ENCODE measurements at places on chromosomes 5 and 9. TPM values are rescaled to one million over a fixed set of nuclear protein-coding genes. Genes with fewer than 3 reads are reported as not detected.

DNA sequence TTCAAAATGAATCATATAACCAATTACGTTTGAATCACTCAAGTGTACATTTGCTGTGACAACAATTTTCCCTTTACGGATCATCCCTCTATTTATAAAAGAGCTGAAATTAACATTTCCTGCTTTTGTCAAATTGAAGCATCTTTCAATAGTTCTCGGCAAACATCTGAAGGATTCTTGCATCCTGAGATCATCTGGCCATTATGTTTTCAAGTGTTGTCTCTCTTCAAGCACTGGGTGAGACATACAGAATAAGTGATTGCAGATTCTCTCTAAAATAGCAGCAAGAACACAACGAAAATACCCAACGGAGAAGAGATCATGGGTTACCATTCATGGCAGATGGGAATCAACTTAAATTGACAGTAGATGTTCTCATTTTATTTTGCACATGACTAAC, 283.4 kb upstream of the GRAMD2B start:
- no peak for DNase-seq

The IFNA14 gene
- total RNA-seq = not detected

The DNAJA1 gene
- total RNA-seq = 113 TPM

DNA sequence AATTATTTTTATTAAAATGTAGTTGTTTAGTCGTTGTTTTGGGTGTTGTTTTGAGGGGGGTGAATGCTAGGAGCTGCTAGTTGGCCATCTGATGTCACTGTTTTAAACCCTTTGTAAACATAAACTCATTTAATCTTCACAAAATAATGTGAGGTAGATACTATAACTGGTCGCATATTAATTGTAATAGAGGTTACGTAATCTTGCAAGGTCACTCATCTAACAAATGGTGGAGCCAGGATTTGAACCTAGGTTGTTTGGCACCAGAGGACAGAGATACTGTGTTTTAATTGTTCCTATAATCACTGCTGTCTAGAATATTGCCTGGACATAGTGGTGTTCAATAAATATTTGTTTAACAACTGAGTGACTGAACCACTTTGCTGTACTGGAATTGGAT, 54.4 kb downstream of the LRRTM2 start:
- DNase-seq = no peak

The WASHC1 gene
- total RNA-seq = 5.3 TPM

GRCh38 chr9:88826181-88826580, 165.1 kb upstream of the S1PR3 start:
- no peak for DNase-seq

GRCh38 chr9:107363516-107364152, 80.6 kb downstream of the RAD23B start:
- no peak for DNase-seq

DNA sequence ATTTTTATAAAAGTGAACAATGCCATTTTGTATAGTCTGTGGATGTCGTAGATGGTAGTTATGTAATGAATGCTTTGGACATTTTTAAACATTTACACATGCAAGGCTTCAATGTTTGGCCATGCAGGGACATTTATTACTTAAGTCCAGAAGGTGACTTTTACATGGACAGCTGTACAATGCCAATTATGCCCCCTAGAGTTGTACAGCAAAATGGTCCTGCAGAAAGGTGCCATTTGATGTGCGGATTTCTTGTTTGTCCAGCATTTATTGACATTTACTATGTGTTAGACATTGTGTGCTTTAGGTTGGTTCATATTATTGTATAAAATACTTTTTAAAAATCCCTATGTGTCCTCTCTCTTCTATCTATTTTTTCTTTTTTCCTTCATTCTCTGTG, 22.5 kb upstream of the COMMD10 start:
- no peak for DNase-seq

The SIT1 gene
- not detected for total RNA-seq

GRCh38 chr9:116362493-116362892, 208.9 kb downstream of the PAPPA start:
- DNase-seq = no peak

DNA sequence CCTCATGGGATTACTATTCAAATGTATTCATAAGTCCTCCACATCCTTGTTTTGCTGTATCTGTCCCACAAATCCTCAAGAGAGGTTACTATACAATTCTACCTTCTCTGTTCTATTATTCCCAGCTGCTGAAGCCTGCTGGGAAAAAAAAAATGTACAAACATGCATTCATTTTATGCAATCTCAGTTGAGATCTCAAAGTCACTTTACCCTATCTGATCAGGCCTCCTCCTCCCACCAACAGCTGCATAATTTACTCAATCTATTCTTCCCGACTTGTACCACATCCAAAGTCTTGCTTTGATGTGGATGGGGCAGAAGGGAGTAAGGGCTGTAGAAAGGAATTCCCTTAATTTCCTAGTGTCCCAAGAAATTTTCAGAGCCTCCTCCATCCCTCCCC, 28.6 kb downstream of the PSIP1 start:
- no peak for DNase-seq

The MYORG gene
- total RNA-seq = 5.7 TPM

GRCh38 chr9:112841261-112841660, 49.4 kb downstream of the SLC46A2 start:
- DNase-seq = no peak

- no peak for DNase-seq
Measured at GRCh38 chr9:26779062-26779461, 113.5 kb downstream of the CAAP1 start.

GRCh38 chr9:98522487-98522886, 186.2 kb downstream of the GABBR2 start:
- DNase-seq = no peak

GRCh38 chr5:153080940-153081339, 409.5 kb upstream of the GRIA1 start:
- no peak for DNase-seq

- no peak for DNase-seq
Measured at GRCh38 chr5:28850320-28850921, 1812.0 kb upstream of the CDH9 start.

DNA sequence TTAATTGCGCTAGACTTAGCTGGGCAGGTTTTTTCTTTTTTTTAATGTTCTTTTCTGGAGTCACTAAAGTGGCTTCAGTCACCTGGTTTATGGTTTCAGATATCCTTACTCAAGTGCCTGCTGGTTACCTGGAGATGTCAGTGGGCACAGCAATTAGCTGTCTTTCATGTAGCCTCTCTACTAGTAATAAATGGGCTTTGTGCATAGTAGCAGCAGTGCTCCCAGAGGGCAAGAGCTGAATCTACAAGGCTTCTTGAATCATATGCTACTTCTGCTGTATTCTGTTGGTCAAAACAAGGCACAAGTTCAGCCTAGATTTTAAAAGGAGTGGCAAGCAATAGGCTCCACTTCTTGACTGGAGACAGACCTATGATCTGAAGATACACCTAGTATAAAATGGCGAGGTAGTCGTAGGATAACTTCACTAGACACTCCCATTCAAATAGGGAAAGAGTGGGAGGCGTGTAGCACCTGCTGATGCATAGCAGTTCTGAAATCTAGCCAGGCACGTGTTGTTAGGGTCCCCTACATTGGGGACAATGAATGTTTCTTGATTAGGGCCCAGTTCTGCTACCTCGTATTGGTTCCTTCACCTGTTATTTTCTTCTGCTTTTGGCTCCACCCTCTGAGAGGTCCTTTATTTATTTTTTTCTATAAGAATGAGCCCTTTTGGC, 7.0 kb downstream of the SCAMP1 start:
- no peak for DNase-seq

The NUTM2G gene
- total RNA-seq = not detected

The TNFSF8 gene
- total RNA-seq = not detected

DNA sequence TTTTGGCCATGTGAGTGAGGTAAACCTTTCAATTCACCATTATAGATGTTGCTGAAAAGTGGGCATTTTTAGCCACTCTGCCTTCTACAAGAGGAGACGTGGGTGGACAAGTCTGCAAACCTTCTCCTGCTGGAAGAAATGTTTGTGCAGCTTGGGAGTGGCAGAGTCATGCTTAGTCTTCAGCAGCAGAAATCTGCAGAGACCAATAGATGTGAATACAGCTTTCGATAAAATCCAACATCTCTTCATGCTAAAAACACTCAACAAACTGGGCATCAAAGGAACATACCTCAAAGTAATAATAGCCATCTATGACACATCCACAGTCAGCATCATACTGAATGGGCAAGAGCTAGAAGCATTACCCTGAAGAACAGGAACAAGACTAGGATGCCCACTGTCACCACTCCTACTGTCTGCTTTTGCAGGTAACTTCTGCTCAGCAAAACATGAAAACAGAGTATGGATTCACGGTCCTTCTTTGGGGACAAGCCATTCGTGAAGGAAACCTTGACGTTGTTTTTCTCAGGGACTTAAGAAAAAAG, 91.3 kb downstream of the RALGPS1 start:
- no peak for DNase-seq

GRCh38 chr5:170576602-170577535, 73.0 kb downstream of the KCNIP1 start:
- no peak for DNase-seq

GRCh38 chr5:96315431-96315830, 117.6 kb downstream of the PCSK1 start:
- no peak for DNase-seq

GRCh38 chr9:34347800-34348158, 18.4 kb downstream of the NUDT2 start:
- no peak for DNase-seq

DNA sequence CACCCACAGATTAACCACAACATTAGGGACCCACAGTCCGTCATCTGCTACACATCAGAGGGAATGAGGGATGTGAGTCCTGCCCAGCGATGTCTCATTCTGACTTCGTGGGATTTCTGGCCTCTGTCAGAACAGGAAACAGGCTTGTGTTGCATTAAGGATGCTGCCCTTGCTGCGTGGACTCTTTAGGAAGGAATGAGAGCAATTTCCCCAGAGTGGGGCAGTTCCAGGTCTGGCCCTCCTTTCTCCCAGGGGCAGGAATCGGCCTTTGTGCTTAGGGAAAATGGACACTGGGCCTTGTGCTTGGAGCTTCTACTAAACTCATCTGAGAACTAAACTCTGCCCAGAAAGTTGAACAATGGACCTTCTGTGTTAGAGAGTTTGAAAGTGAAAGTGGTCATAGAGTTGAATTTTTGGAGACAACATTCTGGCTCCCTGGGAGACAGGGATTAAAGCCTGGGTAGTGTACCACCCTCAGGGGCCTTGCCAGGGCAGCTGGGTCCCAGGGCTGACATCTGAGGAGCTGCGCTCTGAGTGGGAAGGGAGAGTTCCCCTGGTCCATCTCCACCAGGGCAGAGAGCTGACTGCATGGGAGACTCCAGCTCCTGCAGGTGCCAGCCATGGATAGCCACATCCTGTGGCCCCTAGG, 37.8 kb upstream of the S1PR3 start:
- DNase-seq = no peak

DNA sequence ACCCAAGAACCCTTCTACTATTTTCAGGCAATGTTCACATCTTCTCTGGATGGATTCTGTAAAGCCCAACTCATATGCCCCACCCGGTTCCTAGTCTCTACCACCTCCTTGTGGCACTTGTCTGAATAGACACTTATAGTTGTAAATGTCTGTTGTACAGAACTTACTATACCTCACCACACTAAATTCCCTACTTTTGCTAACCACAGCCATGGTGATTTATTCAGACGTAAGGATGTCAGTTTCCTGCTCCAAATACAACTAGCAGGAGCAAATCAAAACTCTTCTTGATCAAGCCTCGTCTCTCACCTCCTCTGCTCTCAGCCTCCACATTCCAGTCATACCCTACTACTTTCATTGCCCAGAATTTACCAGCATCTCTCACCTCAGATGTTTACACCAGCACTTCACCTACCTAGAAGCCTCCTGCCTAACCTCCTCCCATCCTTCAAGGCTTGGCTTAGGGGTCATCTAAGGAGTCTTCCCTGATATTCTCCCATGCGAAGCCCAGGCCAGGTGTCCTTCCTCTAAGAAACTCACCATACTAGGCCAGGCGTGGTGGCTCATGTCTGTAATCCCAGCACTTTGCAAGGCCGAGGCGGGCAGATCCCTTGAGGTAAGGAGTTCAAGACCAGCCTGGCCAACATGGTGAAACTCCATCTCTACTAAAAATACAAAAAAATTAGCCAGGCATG, 75.5 kb downstream of the MAPKAP1 start:
- DNase-seq = peak; percentile 37

The MCIDAS gene
- 0.13 TPM for total RNA-seq

GRCh38 chr9:137612741-137613142, 6.1 kb upstream of the EHMT1 start:
- no peak for DNase-seq

DNA sequence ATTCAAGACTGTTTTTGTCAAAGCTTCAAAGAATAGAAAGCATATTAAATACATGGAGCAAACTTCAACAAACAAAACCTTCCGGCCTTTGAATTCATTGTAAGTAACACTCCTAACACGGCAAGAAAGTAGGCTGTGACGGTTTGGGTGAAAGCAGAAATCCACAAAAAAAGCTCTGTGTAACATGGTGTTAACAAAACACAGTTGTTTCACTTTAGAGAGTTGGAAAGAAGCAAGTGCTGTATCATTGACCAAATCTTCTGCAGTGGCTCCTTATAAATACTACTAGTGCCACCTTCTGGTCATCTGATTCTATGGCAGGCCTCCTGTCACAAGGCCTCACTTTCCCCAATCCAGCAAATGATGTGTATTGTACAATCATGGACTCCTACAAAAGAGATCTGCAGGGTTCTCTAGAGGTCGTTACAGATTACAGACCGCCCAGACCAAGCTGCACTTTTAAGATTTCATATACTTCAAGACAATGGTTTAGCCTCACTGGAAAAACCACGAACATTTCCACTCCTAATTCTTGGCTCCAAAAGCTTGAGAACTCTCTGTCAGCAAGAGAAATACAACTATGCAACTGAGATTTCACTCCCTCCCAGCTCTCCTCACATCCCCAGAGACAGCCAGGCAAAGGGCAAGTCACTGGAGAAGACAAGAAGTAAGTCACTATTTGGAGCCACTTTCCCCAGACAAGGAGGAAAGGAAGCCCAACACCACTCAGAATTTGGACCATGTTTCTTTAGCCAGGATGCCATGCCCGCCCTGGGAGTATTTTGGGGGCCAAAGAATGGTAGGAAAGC, 196.2 kb downstream of the DTWD2 start:
- peak; percentile 7 for DNase-seq

DNA sequence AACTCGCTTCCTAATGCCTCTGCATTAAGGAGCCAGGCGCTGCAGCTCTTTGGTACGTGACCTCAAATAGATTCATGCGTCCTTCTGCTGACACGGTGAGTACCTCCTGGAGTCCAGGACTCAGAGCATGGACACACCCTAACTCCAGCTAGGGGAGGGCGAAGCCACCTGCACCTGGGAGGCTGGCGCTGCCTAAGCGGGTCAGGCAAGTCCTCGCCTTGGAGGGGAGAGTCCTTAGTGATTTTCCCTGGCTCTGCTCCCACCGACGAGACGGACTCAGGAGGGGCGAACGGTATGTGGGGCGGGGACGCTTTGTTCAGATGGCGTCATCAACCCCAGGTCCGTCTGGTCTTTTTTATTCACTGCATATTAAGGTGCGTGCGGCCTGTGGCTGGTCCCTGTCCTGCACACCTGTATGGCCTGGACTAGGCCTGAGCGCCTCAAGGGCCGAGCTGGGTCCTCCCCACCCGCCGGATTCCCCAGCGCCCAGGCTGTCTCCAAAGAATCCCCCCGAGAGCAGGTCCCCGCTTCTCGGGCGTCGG, 50.3 kb downstream of the NSUN2 start:
- no peak for DNase-seq

The SLC36A3 gene
- total RNA-seq = not detected

The SPATA31A3 gene
- total RNA-seq = not detected

GRCh38 chr9:78565481-78565880, 268.6 kb downstream of the PSAT1 start:
- DNase-seq = no peak

All from pulmonary artery endothelial cell (primary cell).